ENCODE measurements at places on chromosomes 12 and 14.

- no peak for DNase-seq
Observed at GRCh38 chr12:108849660-108850059, 7.7 kb downstream of the SSH1 start.

- DNase-seq, result no peak
Observed at GRCh38 chr12:116650062-116650461, 87.8 kb downstream of the SPRING1 start.

DNA sequence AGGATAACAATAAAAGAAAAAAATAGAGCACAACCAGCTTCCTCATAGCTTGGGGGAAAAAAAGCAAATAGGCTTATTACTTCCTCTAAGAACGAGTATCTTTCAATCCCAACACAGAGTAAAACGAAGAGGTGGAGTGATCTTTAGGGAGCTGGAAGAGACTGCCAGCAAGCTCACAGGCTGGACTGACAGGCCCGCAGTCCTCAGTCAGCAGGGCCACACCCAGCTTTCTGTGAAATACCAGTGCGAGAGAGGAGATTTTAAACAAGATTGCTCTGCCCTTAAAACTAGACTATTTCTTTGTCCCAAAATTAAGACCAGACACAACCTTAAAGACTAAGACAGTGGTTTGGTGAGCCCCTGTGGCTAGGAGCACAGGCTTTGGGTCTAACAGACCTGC lies 32.9 kb downstream of the SETD3 start:
- DNase-seq, result no peak

- DNase-seq, result no peak
Observed at GRCh38 chr12:16325426-16325825, 22.0 kb upstream of the MGST1 start.

GRCh38 chr12:55700255-55701018 lies 7.3 kb downstream of the ITGA7 start:
- no peak for DNase-seq

- DNase-seq, result no peak
Observed at GRCh38 chr14:51176839-51177238, 63.2 kb upstream of the TMX1 start.

GRCh38 chr12:73947326-73948026 lies 590.2 kb upstream of the ATXN7L3B start:
- no peak for DNase-seq

DNA sequence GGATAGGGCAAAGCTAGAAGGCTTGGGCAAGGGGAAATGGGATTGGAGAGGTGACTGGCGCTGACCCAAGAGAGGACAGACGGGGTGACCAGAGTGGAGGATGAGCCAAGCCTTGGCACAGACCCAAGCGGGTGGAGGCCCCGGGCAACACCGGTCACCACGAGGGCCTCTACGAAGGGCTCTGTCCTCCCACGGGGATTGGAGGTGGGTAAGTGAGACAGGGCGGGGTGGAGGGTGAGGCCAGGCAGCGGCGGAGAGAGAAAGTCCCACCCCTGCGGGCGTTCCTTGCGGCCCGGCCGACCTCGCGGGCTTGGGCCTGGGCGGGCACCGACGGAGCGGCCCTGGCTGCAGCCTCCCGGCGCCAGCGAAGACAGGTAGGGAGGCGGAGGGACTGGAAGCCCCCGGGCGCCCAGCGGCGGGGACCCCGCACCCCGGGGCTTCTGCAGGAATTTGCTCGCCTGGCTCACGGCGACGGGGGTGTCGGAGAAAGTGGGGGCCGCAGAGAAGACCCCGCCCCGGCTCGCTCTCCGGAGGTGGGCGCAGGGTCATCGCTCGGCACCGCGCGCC lies at the start of gene PAPLN:
TSS of gene PAPLN (plus strand) at position 288 of the 567 bp plus-strand sequence. CDS start 2,273 bp downstream, outside the sequence.
- no peak for DNase-seq

DNA sequence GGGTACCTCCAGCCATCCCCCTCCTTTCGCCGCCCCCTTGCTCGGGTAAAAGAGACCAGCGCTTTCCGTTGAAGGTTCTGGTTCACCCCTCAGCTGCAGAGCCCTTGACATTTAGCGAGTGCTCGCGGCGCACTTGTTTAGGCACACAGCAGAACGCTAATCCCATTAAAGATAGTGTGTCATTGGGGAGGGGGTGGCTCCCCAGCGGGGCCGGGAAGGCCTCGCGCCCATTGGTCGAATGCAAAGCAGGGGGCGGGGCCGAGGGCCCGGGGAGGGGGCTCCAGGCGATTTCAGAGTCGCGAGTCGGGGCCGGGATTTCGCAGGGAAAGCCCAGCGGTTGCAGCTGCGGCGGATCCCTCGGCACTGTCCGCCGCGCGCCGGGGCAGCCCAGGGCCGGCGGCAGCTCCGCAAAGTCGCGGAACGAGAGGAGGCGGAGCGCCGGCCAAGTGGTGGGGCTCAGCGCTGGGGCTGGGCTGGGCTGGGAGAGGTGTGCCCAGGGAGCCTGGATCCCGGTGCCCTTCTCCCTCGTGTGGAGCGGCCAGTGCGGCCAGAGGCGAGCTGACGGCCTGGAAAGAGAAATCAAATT lies 122.9 kb downstream of the TSPAN9 start:
- DNase-seq, result no peak

GRCh38 chr14:74712499-74713394 lies at the start of the genes AREL1 and FCF1:
TSS of gene AREL1 (minus strand) at chr14:74713080. CDS start at chr14:74685615, 27,465 bp downstream.
TSS of gene FCF1 (plus strand) at chr14:74713144. CDS start at chr14:74713198, 54 bp downstream.
- DNase-seq, result peak; percentile 83

- DNase-seq, result no peak
Observed at GRCh38 chr14:24426150-24426911, 3.1 kb downstream of the CBLN3 start.
